ENCODE measurements at places on chromosomes 7 and 10.

DNA sequence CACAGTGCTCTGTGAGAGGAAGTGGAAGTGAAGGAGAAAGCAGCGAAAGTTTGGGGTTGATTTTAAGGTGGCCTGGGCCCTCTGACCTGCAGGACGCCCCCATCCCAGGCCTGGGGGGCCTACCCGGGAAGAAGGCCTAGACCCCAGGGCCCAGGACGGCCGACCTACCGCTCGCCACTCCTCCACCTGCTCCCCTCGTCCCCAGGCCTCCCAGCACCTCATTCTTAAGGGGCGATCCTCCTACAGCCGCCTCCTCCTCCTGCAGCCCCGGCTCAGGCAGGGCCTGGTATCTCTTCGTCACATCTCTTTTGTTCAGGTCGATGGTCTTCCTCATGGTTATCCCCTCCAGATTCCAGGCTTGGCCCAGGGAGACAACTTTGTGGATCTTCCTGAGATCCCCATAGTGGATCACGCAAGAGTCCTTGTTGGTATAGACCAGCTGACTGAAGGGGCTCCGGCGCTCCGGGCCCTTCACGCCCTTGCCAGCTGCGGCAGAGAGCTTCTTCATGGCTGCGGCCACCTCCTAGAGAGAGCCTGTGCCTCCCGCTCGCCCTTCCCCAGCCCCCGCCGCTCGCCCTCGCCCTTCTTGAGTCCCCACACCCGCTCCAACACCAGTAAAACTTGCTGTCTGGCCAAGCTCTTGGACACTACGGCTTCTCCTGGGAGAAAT, 117.5 kb downstream of the OR13A1 start:
- no peak for DNase-seq

- no peak for DNase-seq
Observed at GRCh38 chr10:11551916-11552602, 59.4 kb downstream of the USP6NL start.

- no peak for DNase-seq
Observed at GRCh38 chr10:13651969-13652720, 65.4 kb downstream of the PRPF18 start.

- DNase-seq: no peak
Observed at GRCh38 chr7:159094919-159095915, 49.5 kb downstream of the VIPR2 start.

- DNase-seq: no peak
Observed at GRCh38 chr7:3589752-3590151, 288.7 kb downstream of the SDK1 start.

DNA sequence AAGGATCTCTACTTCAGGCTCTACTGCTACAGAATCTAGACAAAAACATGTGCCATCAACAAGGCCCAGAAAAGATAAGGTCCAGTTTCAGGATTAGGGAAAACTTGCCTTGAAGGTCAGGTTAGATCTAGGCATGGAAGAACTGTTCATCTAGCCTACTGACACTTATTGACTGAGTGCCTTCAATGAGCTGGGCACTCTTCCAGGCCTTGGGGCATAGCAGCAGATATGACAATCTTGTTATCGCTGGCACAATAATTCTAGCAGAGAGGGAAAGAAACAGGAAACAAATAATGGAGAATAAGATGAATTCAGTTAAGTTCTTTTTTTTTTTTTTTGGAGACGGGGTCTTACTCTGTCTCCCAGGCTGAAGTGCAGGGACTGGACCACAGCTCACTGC, 71.6 kb downstream of the ADCYAP1R1 start:
- no peak for DNase-seq

GRCh38 chr7:40760293-40760964, 625.6 kb downstream of the SUGCT start:
- no peak for DNase-seq

GRCh38 chr10:17516376-17516775, 62.0 kb upstream of the ST8SIA6 start:
- DNase-seq: no peak

DNA sequence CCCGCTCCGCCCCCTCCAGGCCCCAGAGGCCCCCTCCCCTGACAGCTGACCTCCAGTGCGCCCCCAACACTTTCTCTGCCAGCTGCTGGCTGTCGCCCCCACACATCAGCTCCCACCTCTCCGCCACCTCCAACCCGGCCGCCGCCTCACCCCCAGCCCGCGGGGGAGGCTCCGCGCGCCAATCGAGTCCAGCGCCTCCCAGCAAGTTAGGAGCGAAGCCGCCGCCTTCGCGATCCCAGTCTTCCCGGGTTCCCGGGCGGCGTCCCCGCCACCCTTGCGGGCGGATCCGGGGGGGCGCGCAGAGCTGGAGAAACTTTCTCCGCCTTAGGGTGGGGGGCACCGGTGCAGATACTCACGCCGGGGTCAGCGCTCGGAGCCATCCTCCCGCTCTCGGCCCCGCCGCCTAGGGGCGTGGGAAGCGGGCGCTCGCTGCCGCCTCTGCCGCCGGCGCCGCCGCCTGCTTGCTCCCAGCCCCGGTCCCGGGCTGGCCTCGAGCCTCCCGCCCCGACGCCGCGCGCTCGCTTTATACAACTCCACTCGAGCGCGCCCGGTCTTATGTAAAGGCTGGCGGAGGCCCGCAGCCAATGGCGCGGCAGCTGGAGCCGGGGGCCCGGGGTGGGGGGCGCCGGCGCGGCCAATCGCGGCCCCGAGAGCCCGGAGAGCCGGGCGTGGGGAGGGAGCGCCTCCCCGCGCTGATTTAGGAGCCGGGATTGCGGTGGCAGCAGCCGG, at the start of gene CRTAC1:
Gene CRTAC1, minus strand, starts transcription at position 529 of the 729 bp plus-strand sequence. Its CDS starts 149 bp downstream, at position 380.
- peak; percentile 65 for DNase-seq

- peak; percentile 95 for DNase-seq
Observed at GRCh38 chr10:1572519-1573333, 164.6 kb downstream of the ADARB2 start.

DNA sequence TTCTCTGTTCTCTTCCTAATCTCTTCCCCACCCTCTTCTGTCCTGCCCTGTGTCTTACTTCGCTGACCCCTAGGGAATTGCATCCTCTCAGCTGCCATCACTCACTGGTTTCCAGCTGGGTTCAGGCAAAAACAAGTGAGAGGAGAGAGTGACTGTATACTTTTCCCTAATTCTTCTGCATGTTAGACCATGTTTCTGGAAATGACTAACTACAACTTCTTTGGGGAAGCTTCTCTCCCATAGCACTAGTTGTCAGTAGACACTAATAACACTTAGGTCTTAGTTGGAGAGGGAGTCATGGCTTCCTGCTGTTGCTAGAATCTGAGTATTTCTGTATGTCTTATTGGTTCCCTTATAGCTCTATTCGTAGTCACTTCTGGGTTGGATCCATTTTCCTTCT, 299.0 kb upstream of the FZD1 start:
- DNase-seq: no peak

DNA sequence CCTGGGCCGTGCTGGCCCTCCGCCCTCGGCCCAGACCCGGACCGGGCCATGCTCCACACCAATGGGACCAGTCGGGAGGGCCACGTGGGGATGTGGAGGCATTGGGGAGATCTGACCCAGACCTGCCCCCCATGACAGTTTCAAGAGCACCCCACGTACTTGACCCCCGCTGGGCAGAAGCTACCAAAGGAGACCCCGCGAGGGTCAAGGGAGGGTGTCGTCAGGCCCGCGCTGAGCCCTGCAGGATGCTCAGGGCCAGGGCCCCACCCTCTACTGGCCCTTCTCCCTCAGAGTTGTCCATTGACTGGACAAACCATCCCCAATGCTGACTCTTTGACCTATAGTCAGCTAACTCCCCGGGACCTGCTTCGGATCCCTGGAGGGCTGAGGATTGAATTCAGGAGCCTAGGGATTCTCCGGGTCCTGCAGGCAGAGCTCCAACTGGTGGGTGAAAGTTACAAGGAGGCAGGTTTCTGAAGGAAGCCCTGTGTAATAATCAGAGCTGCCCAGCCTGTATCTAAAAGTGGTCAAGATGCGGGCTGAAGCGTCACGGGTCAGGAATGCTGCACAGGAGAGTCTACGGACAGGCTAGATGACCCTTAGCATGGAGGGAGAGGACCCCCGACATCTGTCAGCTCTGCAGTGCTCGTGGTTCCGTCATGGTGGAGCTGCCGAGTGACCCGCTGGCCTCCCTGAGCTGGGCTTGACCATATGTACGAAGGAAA, 498 bp upstream of the CALHM2 start:
- DNase-seq: no peak

- DNase-seq: no peak
Observed at GRCh38 chr7:22651534-22652243, 75.3 kb upstream of the IL6 start.

DNA sequence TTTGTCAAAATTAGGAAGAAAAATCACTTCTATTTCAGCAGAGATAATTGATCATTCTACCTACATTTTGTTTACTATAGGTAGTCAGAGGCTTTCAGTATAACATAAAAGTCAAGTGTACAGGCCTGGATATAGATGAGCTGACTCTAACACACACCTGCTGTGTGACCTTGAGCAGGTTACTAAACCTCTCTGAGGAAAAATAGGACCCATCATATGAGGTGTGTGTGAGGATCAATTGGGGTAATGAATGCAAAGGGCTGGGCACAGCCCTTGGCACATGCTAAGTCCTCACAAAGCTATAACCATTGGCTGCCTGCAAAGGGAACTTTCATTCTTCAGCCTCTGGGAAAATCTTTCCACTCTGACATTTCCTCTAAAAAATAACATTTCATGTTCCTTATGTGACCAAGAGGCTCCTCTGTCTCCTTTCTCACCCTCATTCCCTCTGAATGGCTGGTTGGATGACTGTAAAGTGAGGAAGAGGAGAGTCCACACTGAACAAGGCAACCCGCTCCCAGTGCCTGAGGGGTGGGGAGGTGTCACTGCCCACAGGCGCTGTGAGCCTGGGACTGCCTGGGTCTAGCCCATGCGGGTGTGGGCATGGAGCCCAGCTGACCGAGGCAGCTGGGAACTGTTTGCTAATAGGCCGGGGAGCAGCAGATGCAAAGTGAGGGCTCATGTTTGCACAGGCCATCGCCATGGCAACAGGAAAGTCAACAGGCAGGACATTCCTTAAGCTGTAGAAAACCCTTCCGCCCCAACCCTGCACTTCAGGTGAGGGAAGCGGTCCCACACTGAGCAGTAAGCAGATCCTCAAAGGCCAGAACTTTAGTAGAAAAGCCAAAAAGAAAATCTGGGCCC, 36.8 kb downstream of the MYOF start:
- peak; percentile 88 for DNase-seq

GRCh38 chr10:84114088-84114667, 25.1 kb upstream of the GHITM start:
- DNase-seq: no peak

GRCh38 chr10:15563246-15563645, 156.5 kb downstream of the ITGA8 start:
- no peak for DNase-seq

DNA sequence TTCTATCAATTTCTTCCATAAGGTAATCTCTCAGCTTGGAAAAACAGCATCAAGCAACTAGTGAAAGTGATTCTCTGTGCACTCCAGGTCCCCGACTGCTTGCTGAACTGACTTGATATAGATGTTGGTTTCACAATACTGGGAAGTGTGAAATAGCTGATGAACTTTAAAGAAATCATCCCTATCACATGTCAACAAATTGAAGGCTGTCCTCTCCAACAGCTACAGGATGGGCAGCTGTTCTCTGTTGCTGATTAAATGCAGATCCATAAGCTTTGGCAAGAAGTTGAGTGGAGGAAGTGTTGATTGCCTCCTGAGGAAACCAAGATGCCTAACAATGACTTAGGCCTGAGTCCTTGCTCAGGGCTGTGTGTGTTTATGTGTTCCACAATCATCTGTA, 130.4 kb upstream of the GDF10 start:
- DNase-seq: no peak

- DNase-seq: no peak
Observed at GRCh38 chr10:100713859-100714565, 31.4 kb upstream of the PAX2 start.

GRCh38 chr10:570628-571163, 118.8 kb downstream of the DIP2C start:
- DNase-seq: no peak

DNA sequence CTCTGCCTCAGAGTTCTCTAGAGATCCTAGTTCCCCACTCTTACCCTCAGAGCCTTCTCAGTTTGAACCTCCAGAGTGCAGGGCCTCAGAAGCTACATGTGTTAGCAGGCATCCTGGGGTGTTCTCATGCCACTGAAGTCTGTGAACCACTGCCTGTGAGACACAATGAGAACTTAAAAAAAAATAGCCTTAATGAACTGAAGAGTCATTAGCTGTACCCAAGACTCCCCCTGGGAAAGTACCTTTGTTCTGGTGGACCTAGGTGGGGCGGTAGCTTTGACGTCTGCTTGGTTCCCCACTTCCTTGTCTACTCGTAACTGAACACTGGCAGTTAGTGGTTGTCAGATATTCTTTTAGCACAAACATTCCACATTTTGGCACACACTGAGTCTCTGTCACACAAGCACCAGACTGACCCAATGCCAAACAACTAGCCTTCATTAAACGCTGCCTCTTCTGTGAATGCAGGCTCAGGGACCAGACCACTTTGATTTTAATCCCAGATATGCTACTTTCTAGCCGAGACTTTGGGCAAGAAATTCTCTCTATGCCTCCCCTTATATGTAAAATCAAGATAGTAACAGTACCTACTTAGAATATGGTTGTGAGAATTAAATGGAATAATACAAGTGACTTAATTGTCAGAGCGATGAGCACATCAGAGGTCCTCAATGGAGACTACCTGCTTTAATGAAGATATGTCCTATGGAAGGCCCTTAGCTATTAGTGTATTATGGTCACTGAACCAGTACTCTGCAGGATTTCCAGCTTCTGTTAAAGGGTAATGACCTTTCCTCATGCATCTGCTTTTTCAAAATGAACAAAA, 75.3 kb upstream of the CC2D2B start:
- no peak for DNase-seq

GRCh38 chr7:10315881-10316280, 657.8 kb upstream of the PHF14 start:
- DNase-seq: no peak

DNA sequence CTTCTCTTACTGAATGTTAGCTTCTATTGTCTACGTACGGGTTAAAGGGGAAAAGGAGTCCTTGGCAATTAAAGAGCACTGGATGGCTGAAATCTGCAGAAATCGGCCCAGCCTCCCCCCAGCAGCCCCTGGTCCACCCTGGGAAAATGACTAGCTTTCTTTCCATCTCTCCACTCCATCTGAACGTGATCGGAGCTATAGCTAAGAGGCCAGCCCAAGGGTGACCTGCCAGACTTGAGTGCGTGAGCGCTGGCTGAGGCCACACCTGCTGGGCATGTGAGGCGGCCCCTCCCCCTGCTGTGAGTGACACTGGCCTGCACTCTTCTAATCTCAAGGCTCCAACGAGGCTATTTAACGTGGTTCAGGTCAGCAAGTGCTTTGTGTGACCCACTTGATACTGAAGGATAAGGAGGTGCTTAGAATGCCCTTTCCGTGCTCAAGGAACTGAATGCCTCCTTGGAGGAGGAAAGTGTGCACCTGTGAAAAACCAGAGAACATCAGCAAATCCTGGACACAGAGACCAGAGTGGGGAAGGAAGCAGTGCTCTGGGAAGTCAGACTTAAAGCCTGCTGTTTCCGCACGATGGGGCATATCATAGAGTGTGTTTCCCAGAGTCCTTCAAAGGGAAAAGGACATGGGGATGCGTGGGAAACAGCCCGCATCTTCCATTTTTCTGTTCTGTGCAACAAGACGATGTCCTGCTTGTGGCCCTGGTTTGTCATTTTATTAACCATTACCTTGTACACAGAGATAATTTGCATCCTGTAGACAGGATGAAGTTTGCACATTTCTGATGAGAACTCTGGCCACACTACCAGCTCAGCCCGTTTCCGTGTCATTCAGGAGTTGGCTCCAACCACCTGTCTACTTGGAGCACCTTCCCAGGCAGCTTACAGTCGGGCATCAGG, 12.5 kb upstream of the MNX1 start:
- no peak for DNase-seq

All from NCI-H1092 treated with DMSO at 0.1 percent for 48 hours (cell line).